ENCODE measurements at places on chromosomes 4 and X.

DNA sequence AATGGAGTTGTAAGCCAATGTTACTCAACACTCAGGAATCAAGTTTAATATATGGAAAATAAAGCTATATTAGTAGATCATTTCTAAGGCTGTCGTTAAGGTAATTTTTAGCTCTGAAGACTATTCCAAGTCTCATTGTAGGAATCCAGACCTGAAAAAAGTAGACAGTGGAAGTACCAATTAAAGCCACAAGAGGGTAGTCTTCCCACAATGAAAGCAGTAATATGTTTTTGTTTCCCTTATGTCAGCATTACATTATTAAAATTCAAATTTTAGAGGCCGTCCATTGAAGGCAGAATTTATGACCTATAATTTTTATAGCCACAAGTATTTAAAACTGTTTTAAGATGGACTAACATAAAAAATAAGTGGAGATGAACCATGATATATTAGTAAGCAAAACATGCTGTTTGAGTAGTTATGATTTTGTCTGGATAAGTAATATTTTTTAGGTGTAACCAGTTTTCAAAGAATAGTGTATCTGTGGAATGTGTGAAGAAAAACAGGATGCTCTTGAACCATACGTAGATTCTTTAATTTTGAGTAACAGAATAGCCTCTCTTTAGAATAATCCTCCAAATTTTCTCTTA, 372.6 kb upstream of the TECRL start:
- no peak for DNase-seq

GRCh38 chr4:141339391-141339790, 118.7 kb downstream of the ZNF330 start:
- DNase-seq, result no peak

DNA sequence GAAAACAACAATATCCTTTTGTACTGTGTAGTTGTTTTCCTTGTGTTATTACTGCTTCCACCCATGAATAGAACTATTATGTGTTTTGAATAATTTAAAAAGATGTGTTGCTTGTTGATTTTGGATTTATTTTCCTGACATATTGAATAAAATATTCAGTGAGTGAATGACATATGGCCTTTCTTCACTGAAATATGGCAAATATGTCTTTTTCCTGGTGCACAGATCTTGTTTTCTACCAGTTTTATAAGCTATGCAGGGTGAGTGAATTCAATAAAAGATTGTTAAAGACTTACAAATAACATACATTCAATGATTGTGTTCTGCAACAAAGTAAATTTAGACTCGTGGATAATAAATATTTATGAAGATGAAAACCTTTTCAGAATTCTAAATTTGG, 1216.3 kb upstream of the ADGRL3 start:
- DNase-seq, result no peak

GRCh38 chr4:182931691-182932345, 14.6 kb upstream of the DCTD start:
- no peak for DNase-seq

DNA sequence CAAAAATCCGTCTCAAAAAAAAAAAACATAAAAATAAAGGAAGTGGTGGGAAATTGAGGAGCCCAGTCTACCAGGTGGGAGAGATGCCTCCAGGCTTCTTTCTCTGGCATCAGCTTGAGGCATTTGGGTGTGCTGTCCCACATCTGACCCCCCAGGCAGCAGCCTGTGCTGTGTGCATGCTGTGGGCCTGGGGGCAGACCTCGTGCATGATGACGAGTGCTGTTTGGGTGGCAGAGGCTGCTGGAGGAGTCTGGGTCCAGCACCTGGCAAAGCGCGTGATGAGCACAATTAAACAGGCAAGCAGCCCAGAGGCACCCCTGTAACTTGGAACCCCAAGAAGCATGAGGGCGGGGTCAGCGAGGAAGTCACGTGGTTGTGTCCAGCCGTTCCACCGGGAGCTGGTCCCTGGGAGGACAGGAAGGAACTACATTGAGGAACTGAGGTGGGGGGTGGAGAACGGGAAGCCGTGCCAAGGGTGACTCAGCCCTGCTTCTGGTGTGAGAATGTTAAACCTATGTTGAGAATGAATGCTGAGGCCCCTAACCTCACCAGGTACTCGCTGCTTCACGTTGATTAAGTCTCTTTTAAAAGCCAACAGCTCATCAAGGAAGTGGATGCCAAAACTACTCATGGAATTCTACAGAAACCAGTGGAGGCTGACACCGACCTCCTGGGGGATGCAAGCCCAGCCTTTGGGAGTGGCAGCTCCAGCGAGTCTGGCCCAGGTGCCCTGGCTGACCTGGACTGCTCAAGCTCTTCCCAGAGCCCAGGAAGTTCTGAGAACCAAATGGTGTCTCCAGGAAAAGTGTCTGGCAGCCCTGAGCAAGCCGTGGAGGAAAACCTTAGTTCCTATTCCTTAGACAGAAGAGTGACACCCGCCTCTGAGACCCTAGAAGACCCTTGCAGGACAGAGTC, 6.1 kb downstream of the TACC3 start:
- no peak for DNase-seq

GRCh38 chrX:35699642-35700041, 98.5 kb upstream of the MAGEB16 start:
- no peak for DNase-seq

DNA sequence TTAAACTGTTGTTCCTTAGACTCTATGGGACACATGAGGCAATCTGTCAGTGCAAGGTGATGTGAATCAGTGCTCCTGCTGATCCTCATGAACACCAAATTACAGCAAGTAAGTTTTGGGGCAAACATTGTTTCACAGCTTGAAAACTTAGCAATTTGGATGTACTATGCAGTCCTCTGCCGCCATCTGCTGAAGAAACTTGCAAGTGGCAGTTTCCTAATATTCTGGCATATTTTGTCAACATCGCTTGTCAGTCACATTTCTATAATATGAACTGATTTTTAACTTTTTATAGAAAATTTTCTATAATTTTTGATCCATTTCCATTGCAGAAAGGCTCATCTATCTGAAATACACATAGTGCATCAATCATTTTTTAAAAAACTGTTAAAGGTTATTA, 56.3 kb downstream of the ZAR1 start:
- peak; percentile 8 for DNase-seq

DNA sequence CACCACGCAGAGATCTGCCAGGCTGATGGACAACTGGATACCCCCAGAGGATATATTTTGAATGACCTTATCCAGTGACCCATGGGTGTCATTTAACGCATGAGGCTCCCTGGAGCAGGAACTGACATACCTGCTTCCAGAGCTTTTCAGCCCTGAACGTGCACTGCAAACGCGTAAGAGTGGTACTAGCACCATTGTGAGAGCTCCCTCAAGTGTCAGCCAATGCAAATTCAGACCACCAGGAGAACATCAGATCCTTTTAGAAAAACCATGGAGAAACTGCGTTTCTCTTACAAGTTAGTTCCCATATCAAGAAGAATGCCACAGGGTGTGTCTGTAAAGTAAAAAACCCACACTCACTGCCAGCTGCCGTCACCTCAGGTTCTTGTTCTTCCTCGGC, 7.3 kb downstream of the TREX2 start:
- DNase-seq, result no peak

DNA sequence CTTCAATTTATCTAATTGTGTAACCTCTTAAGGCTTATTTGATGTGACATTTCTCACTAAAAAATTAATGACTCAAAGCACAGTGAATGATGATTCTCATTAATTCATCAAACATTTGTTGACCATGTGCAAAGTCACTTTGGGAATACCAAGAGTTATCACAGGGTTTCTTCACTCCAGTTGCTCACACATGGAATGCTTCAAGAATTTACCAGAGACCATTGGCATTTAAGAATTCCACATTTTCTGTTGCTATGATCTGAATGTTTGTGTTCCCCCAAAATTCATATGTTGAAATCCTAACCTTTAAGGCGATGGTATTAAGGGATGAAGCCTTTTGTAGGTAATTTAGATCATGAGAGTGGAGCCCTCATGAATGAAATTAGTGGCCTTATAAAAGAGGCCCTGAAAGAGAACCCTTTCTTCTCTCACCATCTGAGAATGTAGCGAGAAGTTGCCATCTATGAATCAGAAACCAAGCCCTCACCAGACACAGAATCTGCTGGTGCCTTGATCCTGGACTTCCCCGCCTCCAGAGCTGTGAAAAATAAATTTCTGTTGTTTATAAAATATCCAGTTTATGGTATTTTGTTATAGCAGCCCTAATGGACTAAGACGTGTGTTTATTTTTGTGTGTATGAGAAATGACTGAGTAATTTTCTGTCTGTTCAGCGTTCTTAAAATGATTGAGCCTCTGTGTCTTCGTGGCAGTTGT, 16.4 kb upstream of the SRPX start:
- DNase-seq, result no peak

DNA sequence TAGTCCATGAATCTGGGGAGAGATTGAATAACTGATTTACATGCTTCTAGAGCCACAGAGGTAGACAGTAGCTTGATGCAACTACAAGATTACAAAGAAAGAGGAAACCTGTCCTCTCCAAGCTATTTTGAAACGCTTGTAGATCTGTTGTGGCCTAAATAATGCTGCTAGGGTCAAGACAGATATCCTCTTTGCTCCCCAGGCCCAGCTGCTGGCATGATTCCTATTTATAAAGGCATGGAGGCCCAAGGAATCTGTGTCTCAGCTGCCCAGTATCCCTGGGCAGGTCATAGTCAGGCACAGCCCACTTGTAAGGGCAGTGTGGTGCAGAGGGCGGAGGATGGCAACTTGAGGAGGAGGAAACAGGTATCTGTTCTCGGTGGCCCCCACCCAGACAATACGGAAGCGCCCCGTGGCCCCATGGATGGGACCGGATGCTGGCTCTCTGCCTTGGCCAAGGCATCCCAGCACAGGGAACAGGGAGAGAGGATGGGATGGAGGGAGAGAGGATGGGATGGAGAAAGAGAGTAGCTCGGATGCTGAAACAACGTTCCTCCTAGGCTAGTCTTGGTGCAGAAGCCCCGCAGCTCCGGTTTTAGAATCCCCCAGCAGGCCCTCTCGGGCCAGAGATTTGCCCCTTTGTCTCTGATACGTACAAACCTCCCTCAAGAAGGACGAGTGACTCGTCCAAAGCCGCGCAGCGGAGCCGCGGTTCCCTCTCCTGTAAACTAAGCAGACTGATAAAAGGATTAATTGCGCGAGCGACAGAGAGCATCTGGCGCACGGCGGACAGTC, 767 bp upstream of the SMIM20 start:
- DNase-seq, result peak; percentile 25

GRCh38 chr4:109186458-109186945, 116.0 kb downstream of the COL25A1 start:
- DNase-seq, result no peak

DNA sequence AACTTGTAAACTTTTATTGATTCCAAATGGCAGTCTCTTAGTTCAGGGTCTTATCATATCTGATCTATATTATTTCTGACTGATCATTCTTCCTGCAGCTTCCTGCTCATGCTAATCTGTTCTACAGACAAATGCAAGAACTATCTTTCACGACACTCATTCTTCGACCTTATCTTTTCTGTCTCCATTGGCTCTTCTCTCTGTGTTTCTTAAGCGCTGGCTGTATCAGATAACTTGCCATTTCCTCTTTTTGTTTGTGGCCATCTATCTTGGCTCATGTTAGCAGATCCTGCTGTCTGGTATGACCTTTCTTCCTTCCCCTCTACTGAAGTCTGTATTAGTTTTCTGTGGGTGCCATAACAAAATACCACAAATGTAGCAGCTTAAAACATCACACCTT, 230.5 kb upstream of the PUDP start:
- no peak for DNase-seq

DNA sequence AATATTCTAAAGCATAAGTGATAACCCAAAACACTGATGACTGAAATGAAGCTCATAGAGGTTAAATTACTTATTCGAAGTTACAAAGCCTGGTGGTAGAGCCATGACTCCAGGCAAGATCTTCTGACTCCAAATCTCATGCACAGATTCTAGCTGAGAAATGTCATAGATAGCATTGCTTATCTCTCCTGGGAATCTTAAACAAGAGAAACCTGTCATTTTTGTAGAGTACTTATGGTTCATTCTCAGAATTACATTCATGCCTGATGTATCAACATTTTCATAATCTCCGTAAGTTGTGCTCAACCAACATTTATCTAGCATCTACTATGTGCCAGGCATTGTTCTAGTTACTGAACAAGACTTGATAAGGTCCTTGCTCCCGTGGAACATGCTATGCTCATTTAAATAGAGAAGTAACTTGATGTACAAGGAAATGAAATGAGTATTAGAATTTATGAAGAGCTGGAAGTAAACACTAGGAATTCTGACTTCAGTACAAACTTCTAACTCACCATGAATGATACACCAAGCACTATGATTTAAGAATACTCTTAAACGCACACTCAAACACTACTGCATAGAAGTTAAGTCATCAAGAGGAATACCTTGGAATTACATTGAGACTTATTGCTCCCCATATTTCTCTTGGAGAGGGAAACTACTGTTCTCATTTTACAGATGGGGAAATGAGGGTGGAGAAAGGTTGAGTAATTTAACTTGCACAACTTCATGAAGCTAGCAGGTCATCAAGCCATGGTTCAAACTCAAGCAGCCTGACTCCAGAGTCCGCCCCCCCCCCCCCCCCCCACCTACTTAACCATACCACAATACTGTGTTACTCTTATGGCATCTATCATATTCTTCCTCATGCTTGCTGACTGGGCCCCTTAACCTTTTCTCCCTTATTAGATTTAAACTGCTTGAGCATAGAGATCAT, 45.4 kb downstream of the MBNL3 start:
- no peak for DNase-seq

- DNase-seq, result peak; percentile 64
These were observed 74.1 kb downstream of the NBDY start for GRCh38 chrX:56802921-56803849.

DNA sequence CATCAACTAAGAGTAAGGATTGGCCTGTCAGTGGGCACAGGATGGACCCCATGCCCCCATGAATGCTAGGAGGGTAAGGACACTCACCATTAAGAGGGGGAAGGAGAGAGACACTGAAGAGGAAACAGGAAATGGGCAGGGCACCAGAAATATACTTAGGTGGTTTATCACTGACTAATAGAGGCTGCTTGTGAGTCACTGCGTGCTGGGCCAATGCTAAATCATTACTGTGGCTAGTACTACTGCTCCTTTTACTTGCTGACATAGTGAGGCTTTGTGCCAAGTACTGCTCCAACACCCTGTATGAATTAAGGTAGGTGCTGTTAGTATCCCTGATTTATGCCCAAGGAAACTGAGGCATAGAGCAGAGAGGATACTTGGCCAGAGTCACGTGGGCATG, 130.4 kb upstream of the FRMPD4 start:
- DNase-seq, result peak; percentile 47

GRCh38 chr4:41169256-41169800, 45.0 kb downstream of the APBB2 start:
- no peak for DNase-seq

GRCh38 chr4:136599890-136600289, 932.4 kb downstream of the PCDH18 start:
- DNase-seq, result no peak

GRCh38 chr4:145580906-145581305, 38.3 kb upstream of the MMAA start:
- DNase-seq, result no peak
